Amniotic stem cell (primary cell): ENCODE measurements at places on chromosomes 5 and 9.

GRCh38 chr9:20844916-20845315 is 160.9 kb downstream of the FOCAD start:
- no peak for DNase-seq

DNA sequence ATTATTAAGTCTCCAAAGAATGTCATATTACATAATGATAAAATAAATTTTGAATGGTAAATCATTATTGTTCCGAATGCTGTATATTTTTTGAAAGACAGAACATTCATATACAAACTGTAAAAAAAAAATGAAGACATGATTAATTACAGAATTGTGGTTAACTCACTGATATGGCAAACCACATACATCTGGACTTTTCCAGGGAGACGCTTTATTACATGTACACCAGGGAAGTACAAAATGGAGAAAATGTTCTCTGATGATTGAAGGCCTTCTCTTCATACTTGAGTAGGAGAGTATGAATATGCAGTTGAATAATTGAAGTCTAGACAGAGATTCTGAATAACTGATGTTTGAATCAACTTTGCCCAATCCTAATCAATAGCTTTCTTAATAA is 1886.9 kb downstream of the EFNA5 start:
- DNase-seq, result no peak

- DNase-seq, result peak; percentile 6
Observed at GRCh38 chr5:104498281-104498680, 935.7 kb upstream of the NUDT12 start.

DNA sequence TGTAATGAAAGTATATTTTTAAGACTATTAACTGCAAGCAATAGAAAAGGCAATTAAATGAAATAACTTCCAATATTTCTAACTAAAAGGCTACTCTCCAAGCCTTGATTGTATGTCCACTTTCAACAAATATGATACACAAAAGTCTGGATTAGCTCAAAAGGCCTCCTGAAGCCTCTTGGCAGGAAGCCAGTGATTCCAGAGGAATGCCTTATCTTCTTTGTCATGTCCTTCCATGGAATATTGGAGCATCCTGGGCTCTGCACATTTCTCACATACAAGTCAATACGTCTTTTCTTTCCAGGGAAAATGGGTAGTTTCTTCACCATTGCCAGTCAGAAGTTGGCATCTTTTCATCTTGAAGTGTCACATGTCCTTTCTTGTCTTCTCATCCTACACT is 357.8 kb downstream of the KDM4C start:
- DNase-seq, result no peak

DNA sequence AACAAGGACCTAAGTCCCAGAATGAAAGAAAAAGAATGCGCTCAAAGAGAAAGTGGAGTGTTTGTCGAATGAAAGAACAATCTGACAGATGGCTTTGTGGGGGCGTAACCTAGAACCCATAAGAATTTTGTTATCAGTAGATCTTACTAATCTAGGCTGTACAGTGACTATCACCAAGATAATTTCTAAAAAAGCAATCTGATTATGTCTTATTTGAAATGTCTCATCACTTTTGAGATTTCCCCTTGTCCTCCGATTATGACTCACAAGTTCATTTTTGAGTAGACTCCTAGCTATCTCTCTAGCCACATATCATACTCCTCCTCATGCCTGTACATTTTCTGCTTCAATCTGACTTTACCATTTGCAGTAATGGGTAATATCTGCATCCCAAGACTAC is 135.6 kb upstream of the SMARCA2 start:
- DNase-seq, result no peak

DNA sequence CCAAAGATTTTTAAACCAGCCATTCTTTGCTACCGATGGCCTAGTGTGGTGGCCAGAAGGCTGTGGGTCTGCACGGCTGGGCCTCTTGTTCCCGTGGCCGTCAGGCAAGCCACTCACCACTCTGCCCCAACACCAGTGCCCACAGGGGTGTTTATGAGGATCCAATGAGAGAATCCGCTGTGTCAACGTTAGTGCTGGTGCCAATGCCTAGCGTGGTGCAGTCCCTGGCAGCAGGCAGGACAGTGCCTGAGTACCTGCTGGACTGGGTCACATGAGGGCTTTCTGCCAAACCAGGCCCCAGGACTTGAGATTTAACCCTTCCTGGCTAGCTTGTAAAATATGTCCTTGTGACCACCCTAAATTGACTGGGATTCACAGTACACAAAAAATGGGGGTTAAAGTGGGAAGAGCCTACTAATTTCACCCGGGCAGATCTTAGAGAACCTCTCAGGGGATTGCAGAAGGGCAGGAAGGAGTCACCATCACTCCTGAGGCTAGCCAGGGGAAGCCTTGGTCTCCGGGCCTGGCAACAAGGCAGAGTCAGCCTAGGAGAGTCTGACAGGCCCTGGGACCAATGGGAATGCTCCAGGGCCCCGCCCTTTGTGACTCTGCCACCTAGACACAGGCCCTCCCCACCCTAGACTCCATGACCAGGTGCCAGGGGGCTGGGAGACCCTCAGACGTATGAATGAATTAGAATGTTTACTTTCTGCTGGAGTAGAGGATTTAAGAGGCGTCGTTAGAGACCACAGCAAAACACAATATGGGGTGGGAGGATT is 63.2 kb upstream of the FSTL4 start:
- no peak for DNase-seq

DNA sequence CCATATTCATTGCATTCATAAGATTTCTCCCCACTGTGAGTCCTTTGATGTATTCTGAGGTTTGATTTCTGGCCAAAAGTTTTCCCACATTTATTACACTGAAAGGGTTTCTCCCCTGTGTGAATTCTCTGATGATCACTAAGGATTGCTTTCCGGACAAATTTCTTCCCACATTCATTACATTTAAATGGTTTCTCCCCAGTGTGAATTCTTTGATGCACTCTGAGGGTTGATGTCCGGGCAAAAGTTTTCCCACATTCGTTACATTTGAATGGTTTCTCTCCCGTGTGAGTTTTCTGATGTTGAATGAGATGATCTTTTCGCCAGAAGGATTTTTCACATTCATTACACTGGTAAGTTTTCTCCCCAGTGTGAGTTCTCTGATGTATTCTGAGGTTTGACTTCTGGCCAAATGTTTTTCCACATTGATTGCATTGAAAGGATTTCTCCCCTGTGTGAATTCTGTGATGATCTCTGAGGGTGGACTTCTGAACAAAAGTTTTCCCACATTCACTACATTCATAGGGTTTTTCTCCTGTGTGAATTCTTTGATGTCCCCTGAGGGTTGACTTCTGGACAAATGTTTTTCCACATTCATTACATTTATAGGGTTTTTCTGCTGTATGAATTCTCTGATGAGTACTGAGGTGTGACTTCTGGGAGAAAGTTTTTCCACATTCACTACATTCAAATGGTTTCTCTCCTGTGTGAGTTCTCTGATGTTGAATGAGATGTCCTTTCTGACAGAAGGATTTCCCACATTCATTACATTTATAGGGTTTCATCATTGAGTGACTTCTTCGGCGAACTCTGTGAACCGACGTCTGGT is 18.8 kb downstream of the ZNF510 start:
- no peak for DNase-seq

GRCh38 chr5:68295772-68296171 is 80.2 kb downstream of the PIK3R1 start:
- DNase-seq, result no peak

DNA sequence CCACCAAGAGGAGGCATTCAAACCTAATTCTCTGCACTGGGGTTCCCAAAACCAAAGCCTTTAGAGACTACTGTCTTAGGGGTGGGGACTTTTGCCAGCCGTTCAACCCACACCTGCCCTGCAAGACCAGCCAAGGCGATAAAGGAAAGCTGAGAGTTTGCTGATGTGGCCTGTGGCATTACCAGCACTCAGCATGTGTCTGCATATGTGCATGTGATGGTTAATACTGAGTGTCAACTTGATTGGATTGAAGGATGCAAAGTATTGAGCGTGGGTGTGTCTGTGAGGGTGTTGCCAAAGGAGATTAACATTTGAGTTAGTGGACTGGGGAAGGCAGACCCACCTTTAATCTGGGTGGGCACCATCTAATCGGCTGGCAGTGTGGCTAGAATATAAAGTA is 474.2 kb downstream of the MED10 start:
- DNase-seq, result no peak

DNA sequence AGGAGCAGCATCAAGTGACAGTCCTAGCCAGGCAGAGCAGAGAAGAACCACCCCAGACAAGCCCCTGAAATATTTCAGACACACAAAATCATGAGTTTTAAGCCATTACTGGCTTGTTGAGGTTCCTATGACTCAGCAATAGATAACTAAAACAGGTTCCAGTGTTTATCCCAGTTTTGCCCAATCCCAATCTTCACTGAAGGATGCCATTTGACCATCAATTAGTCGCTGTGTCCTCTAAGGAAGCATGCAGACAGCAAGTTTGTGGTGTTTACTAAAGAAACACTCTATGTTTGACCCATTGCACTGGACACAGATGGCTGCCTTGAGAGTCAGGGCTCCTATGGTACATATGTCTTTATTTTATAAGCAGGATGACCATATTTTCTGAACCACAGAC is 186.7 kb downstream of the SYK start:
- no peak for DNase-seq

- no peak for DNase-seq
Observed at GRCh38 chr9:115913696-115914095, 239.9 kb upstream of the PAPPA start.

GRCh38 chr5:175211956-175212756 is 231.8 kb downstream of the DRD1 start:
- DNase-seq, result no peak

- peak; percentile 57 for DNase-seq
Observed at GRCh38 chr5:154753792-154754191, 1.4 kb upstream of the LARP1 start.

DNA sequence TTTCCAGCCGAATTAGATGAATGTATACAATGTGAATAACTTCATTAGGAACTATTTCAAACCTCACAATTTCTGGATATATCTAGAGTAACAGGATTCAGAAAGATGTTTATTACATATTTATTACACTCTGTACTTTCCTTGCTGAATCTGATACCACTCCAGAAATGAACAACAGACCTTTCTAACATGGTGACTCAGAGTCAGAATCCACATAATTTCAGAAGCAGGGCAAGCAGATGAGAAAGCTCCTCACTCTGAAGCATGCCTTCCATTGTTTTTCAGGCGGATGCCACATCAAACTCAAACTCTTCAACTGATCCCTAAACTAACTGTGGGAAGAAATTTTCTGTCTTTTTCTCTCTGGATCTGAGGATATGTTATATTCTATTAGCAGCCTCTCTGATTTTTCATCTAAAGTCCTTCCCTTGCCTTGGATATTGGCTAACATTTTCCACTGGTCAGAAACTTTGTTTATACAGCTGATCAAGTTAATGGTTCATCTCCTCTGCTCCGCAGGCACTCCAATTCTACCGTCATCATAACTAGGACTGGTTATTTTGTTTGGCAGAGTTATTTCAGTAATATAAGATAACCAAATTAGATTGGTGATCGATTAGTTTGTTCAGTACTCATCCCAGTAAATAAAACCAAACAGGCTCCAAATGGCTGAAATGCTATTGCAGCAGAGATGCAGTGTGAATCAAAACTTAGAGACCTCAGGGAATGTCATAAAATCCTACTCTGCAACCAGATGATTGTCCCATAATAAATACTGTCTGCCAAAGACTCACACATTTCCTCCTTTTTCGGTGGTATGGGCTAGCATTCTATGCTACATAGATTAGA is 556.0 kb downstream of the EBF1 start:
- peak; percentile 50 for DNase-seq
